ENCODE measurements at places on chromosomes 16 and 17.

DNA sequence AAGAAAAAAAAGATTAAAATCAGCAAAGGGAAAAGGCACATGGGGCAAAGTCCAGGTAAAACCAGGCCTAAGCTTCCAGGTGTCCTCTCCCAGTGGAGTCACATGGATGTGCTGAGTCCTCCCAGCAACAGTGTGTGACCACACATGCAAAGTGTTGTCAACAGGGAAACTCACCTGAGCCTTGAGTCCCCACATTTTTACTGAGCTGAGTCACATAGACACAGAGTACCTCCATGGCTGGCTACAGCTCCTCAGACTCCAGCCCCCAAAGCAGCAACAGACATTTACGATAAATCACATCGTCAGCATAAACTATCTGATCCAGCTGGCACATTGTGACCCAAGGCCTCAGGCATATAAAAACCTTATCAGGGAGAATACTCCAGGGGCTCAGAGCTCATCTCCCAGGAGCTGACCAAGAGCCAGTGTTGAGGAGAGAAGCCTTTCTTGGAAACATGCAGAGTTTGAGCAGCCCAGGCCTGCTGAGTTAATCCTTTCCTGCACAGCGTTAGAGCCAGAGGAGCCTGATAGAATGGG, 20.5 kb downstream of the ERCC4 start:
- no peak for DNase-seq

DNA sequence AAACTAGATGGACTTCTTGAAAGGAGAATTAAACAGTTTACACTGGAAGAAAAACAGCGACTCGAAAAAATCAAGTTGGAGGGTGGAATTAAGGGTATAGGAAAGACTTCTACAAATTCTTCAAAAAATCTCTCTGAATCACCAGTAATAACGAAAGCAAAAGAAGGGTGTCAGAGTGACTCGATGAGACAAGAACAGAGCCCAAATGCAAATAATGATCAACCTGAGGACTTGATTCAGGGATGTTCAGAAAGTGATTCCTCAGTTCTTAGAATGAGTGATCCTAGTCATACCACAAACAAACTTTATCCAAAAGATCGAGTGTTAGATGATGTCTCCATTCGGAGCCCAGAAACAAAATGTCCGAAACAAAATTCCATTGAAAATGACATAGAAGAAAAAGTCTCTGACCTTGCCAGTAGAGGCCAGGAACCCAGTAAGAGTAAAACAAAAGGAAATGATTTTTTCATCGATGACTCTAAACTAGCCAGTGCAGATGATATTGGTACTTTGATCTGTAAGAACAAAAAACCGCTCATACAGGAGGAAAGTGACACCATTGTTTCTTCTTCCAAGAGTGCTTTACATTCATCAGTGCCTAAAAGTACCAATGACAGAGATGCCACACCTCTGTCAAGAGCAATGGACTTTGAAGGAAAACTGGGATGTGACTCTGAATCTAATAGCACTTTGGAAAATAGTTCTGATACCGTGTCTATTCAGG, 85.0 kb downstream of the C17orf58 start:
- DNase-seq = no peak

- DNase-seq = peak; percentile 84
These were observed 44.1 kb upstream of the MYH10 start for GRCh38 chr17:8674344-8675305.

DNA sequence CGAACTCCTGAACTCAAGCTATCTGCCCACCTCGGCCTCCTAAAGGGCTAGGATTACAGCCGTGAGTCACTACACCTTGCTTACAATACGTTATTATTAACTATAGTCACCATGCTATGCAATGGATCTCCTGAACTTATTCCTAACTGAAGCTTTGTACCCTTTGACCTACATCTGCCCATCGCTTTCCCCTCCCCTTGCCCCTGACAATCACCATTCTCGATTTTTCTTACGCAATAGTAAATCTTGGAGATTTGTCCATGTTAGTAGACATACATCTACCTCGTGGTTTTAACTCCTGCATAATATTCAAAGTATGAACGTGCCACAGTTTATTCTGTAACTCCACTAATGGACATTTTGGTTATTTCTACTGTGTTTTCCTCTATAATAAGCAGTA, 120.6 kb downstream of the NPIPB5 start:
- DNase-seq = no peak

DNA sequence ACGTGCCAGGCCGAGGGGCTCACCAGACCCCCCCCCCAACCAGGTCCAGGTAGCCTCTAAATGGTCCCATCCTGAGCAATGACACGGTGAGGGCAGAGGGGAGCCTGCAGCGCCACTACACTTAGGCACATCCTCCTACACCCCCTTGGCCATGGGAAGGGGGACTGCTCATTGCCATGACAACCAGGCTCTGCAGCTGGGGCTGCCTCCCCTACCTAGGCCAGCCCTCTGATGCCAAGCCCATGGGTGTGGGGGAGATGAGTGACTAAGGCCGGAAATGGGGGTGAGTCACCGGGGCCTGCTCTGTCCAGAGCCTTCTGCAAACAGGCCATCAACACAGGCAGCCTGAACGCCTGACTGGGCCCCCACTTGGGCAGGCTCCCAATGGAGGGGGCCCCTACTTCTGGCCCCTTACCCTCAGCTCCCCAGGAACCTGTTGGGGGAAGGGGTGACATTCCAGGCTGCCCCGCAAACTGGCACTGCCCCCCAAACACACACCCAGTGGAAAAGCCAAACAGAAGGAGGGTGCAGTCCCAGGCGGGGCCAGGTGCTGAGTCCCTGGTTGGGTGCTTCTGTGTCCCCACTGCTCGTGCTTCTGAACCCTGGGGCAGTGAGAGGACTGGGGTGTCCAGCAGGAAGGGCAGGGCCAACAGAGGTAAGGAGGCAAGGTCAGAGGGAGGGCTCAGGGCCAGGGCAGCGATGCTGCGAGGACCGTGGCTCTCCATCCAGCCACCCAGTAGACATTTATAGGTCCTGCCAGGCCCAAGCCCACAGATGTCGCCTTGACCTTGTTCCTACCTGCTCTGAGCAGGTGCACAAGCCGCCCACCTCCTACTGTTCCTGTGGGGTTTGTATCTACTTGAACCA, 8.2 kb downstream of the PLCD3 start:
- peak; percentile 61 for DNase-seq

- no peak for DNase-seq
These were observed 14.6 kb downstream of the CALB2 start for GRCh38 chr16:71373073-71373472.

GRCh38 chr17:1104222-1104621, 75.6 kb downstream of the ABR start:
- DNase-seq = no peak

DNA sequence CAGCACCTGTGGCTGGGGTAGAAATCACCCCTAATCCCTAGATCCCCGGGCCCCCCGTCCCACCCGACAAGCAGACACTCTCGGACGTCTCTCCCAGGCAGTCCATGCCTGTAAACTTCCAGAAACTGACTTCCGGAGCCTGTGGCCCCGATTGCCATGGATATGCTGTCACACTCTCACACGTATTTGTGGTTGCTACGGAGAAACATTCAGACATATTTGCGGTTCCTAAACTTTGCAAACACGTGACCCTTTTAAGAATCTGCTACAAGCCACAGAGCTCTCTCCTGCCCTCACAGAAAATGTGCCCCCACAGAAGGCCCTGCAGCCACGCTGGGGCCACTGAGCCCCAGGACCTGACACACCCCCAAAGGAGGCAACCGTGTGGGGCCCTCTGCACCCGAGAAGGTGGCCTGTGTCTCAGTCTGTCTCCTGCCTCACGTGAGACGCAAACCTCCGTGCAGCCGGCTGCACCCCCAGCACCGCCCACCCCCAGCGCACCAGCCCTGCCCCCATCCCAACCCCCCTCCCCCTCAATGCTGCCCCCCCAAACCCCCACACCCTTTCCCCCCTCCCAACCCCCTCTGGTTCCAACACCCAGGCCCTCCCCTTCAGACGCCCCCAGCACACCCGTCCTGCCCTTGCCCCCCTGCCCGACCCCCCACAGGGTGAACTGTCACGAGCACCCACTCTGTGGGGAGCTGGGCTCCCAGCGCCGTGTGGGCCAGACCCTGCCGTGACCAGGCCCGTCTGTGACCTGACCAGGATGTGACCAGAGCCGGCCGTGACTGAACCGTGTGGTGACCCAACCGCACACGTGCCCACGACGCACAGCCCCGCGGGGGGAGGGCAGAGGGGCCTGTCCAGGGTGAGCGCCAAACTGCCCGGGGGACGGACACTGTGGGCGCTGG, 66.3 kb upstream of the METRNL start:
- peak; percentile 81 for DNase-seq

Data from left hindlimb (tissue), 1 donor.